Urothelium cell line (cell line): ENCODE measurements at places on chromosomes 3 and 15.
A peak's percentile ranks its signal among the peaks of the same experiment; 100 is the strongest.

GRCh38 chr3:52679199-52679538 lies 6.5 kb downstream of the PBRM1 start:
- no peak for DNase-seq

- DNase-seq: no peak
Observed at GRCh38 chr3:141844108-141844507, 32.3 kb upstream of the ATP1B3 start.

- peak; percentile 54 for DNase-seq
Observed at GRCh38 chr15:91099995-91100813, at the start of gene SV2B. Gene SV2B, plus strand, starts transcription at chr15:91100257. Its CDS starts 126,007 bp downstream, at chr15:91226264.

- DNase-seq: no peak
Observed at GRCh38 chr3:149000206-149000745, 8.9 kb downstream of the GYG1 start.

- peak; percentile 18 for DNase-seq
Observed at GRCh38 chr3:149487598-149488197, 13.2 kb downstream of the TM4SF4 start.

DNA sequence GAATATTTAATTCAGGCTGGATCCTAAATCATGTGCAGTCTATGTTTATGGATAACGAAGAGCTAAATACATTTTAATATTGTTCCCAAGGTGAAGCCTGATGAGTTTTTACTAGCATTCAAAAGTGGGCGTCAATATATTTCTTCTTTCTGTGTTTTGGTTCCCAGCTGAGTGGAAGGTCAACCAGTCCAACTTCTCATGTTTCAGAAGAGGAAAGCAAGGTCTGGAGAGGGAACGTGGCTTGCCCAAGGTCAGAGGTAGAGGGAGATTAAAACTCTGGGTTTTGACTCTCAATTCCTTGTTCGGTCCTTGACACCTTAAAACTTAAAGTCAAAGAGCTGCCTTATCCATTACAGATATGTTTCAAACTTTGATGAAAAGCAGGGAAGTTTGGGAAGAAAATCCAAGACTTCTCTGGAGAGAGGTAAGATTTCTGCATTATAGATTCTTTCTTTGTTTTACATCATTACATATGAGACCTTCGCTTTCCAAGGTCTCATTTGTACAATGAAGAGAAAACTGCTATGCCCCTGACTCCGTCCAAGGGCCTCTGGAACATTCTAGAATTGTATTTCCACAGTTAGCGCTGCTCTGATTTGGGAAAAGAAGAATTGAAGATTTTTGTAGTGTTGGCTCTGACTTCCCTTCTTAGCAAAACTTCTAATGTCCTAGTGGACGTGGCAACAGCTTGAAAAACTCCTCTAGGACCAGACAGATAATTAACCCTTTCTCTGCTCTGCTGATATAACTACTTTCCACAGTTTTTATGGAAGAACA lies 57.7 kb upstream of the HES1 start:
- DNase-seq: no peak

DNA sequence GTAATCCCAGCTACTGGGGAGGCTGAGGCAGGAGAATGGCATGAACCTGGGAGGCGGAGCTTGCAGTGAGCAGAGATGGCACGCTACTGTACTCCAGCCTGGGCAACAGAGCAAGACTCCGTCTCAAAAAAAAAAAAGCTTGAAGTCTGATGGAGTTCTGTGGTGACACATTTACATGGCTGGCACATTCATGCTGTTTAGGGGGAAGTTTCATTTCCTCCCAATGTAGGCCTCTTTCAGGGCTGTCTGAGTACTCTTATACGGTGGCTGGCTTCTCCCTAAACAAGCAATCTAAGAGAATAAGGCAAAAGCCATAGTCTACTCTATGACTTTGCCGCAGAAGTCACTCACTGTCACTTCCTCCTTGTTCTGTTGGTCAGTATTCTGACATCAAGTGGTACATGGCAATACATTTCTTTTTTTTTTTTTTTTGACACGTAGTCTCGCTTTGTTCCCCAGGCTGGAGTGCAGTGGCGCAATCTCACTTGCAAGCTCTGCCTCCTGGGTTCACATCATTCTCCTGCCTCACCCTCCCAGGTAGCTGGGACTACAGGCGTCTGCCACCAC lies 41.2 kb downstream of the OIP5 start:
- DNase-seq: no peak

GRCh38 chr3:154886437-154886836 lies 193.7 kb upstream of the MME start:
- DNase-seq: peak; percentile 39

GRCh38 chr3:167300207-167300606 lies 79.9 kb downstream of the ZBBX start:
- no peak for DNase-seq

- no peak for DNase-seq
Observed at GRCh38 chr3:64600246-64600950, 87.4 kb downstream of the ADAMTS9 start.

DNA sequence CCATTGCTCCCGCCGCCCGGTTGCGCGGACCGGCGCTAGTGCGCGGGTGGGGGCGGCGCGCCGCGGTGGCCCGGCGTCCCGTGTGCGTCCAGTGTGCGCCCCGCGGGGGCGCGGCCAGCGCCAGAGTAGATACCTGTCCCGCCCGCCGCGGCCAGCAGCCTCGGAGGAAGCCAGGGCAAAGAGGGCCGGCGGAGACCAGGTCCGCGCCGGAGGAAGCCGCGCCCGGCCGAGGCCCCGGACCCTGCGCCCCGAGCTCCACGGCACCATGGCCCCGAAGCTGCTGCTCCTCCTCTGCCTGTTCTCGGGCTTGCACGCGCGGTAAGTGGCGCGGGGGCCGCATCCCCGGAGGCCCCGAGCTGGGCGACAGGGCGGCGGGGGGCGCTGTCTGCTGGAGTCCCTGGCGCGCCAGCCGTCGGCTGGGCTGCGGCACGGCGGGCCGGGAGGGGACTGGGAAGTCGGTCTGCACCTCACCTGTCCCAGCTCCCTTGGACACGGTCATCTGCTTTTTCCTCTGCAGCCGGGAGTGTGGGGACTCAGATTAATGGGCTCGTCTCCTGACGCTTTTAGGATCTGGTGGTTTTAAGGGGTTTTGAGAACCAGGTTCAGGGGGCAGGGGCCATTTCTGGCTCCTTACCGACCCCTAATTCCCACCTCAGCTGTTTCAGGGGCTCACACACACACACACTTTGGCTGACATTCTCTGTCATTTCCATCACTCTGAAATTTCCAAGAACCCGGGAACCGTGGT lies 464 bp downstream of the GABRG3 start:
- peak; percentile 66 for DNase-seq

- no peak for DNase-seq
Observed at GRCh38 chr3:67375976-67376375, 278.4 kb downstream of the SUCLG2 start.

GRCh38 chr15:98935736-98936135 lies 71.9 kb downstream of the PGPEP1L start:
- DNase-seq: no peak

GRCh38 chr3:188664795-188665194 lies 507.0 kb upstream of the TPRG1 start:
- peak; percentile 8 for DNase-seq

DNA sequence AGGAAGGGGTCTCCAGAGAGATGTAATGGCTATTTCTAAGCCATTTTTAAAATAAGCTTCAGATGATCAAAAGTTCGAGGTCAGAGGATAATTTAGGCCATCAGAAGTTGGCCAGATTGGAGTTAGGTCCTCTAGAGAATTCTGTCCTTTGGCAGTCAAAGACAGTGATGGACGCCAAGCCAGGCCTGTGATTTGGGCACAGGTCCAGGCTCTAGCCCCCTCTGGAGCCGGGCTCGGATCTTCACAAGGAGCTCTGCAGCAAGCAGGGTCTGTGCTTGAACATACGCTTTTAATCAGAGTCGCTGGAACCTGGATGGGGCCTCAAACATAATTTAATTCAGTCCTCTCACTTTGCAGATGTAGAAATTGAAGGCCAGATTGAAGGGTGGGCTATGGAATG lies 151.4 kb upstream of the BCL6 start:
- no peak for DNase-seq

DNA sequence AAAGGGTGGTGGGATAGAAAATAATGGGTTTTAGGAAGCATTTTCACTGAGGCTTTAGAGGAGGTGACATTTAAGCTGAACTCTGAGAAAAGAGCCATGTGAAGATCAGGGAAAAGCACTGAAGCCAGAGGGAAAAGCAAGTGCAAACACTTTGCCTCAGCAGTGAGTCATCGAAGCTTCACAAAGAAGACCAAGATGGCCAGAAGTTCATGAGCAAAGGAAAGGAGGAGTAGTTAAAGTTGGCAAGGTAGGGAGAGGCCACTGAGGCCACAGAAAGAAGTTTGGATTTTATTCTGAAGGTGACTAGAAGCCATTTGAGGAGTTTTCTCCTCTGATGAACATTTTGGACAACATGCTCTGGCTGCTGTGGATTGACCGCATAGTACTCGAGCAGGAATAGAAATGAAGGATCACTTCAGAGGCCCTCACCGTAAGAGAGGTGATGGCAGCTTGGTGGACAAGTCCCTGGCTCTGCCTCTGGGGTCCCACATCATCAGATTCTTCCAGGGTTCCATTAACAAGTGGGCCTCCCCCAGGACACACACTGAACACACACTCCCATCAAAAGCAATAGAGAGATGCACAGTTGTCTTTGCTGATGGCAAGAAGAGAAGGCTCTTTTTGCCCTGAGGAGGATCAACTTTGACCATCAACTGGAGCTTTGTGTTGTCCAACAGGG lies 75.5 kb downstream of the TOP2B start:
- DNase-seq: no peak

DNA sequence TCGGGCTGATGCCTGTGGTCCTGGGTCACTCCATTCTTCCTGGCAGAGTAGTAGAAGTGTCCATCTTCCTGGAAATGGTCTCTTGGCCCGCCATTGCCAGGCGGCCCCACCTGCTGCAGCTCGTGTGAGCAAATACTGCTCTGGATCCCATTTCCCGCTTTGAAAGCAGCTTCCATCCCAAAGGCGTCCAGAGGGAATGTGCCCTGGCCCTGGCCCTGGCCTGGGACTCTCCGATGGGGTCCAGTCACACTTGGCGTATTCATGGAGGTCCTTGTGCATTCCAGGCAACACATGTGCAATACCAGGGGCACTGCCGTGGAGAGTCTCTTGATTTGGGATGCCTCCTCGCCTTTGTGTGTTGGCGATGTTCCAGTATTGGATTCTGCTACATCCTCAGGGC lies 111.1 kb downstream of the SNRPN start:
- DNase-seq: no peak

- peak; percentile 96 for DNase-seq
Observed at GRCh38 chr15:90165659-90166489, 35.3 kb upstream of the SEMA4B start.

DNA sequence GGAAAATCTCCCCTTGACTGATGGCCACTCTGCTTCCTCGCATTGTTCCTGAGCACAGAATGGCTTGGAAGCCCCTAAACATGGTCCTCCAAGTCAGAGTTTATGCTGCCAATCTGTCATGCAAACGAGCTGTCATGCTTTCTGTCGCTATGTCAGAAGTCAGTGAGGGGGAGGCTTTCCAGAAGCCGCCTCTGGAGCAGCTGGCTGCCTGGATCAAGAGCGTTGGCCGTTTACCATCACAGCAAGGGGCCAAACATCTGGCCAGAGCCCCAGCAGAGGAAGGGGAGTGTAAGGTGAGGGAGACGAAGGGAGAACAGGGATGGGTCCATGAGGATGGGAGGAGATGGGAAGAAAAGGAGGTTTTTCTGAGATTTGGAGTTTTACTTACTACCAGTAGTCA lies 372.6 kb upstream of the NR2F2 start:
- DNase-seq: no peak

GRCh38 chr3:194102436-194102835 lies 33.5 kb upstream of the HES1 start:
- DNase-seq: no peak

DNA sequence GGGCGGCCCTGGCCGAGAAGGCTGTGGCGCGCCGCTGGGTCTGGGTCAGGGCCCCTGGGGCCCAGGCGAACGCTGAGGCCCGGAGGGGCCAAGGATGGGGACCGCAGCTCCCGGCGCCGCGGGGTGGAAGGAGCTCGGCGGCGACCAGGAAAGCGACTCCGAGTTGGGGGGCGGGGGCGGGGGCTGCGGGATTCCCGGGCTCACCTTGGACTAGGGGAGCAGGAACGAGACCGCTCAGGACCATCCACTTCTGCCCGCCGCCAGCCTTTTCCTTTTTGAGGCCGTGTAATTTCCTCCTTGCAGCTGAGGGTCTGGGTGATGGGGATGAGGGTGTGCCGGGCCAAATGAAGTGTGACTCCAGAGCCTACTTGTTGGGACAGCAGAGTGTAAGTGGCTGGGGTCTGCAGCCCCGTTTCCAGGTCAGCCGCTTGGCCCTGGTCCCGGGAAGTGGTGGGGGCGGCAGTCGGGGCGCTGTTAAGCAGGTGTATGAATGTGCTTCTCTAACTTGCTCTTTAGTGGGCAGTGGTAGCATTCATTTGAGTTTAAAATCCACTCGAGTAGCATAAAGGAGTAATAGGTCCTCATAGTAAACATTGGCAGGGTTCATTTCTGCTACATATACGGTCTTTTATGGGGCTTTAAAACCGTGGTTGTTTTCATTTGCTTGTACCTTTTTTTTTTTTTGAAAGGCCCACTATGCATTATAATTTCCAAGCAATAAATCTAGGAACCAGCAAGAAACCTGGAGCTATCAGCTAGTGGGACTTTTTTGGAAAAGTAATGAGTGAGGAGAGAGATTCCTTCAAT lies 717 bp downstream of the PXK start:
- peak; percentile 32 for DNase-seq

DNA sequence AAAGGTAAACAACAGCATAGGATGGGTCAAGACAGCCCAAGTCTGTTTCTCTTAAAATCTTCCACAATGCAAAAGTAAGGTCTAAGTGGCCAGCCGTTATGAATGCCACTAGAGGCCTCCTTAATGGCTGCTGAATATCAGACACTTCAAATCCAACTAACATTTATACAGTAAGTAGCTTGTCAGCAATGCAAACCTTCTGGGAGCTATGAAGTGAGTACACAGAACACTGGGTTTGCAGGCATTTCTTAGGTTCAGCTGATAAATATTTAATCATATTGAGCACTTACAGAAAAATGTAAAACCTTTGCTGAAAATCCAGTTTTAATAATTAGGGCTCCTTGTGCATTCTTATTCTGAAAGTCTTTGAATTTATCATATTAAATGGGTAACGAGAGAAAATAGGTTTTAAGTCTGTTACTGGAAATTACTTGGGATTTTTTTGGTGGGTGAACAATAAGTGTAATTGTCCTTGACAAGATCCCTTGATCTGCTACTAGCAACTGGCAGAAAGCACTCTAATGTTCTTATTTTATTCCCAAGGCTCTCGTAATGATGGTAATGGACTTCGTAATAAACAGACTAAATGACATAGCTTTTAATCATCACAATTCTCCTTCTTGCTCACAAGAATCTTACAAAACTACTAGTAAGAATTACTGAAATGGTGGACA lies 141.7 kb upstream of the GPR149 start:
- no peak for DNase-seq
